ENCODE measurements at places on chromosomes 4 and X. TPM values are rescaled to one million over a fixed set of nuclear protein-coding genes. Genes with fewer than 3 reads are reported as not detected.

The GYG2 gene
- total RNA-seq: 7.2 TPM

The SNX25 gene
- total RNA-seq: 8.3 TPM

The DKK2 gene
- total RNA-seq: 0.87 TPM

The TMPRSS11B gene
- total RNA-seq: not detected

The NOX1 gene
- total RNA-seq: not detected

The ZCCHC4 gene
- 14.7 TPM for total RNA-seq

The CT45A2 gene
- not detected for total RNA-seq

The SLC38A5 gene
- total RNA-seq: 0.04 TPM

The MAGEE2 gene
- not detected for total RNA-seq

The DMRTC1 gene
- not detected for total RNA-seq

The F8 gene
- total RNA-seq: 2.8 TPM

The RHOXF2 gene
- total RNA-seq: not detected

The NDNF gene
- total RNA-seq: 2.7 TPM

Data from H4 (cell line).